Stimulated activated CD8-positive, alpha-beta memory T cell treated with anti-CD3 and anti-CD28 coated beads, Interleukin-7, amount 100 ng/mL, for 1 hour (primary cell): ENCODE measurements at places on chromosomes 1 and 21.

DNA sequence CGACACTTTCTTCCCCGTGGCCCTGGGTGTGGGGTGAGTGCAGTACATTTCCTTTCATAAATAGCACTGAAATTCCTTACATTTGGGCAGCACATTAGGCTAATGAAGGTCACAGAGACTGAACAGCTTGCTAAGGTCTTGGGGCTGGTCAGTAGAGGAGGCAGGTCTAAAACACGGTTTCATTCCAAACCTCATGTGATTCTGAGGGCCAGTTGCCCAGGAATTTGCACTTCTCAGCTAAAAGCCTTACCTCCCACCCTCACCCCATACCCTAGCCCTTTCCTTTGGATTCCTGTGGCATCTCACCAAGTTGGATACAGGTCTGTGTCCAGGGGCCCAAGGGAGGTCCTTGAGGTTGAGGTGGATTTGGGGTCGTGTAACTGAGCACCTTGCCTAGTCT is 147.8 kb upstream of the CD34 start:
- no peak for DNase-seq

- DNase-seq, result no peak
Measured at GRCh38 chr1:209416039-209416438, 167.5 kb upstream of the CAMK1G start.

DNA sequence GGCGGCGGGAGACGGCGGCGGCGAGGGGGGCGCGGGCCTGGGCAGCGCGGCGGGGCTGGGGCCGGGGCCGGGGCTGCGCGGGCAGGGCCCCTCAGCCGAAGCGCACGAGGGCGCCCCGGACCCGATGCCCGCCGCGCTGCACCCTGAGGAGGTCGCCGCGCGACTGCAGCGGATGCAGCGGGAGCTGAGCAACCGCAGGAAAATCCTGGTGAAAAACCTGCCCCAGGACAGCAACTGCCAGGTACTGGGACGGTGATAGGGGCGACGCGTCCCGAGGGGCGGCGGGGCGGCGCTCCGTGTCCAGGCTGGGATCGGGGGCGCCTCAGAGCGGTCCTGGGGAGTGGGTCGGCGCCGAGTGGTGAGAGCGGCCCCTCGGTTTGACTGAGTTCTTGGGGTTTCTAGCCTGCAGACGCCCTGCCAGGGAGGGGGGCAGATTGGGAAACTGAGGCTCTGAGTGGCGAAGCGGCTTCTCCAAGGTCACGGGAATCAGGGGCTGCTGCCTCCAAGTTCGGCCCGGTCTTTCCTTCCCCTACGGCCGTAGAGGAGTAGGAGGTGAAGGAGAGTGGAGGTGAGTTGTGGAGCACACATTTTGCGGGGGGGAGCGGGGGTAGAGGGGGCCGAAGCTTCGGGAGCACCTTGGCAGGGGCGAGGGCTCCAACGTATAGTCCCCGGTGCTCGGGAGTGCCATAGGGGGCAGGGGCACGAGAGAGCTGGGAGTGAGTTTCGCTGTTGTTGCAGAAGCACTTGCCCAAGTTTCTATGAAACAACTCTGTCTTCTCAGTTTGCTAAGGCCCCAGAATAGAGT is 508 bp downstream of the RAVER2 start:
- DNase-seq, result no peak

DNA sequence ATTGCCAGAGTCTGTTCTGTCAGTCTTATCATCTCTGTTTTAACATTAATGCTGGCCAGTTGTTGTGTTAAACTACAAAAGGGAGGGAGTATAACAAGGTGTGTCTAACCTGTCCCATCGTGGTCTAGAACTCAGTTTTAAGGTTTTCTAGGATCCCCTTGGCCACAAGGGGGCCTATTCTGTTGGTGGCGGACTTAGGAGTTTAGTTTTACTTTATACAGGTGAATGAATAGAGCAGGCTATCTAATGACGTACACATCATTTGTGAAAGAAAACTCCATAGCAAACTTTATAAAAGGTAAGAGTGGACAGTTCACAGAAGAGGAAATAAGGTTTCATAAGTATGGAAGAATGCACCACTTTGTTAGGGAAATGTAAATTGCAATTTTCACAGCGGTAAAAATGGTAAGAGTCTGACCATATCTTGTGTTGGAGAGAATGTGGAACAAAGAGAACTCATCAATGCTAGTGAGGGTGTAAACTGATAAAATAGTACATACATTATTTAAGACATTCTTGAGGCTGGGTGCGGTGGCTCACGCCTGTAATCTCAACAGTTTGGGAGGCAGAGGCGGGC is 2.5 kb upstream of the ATF6 start:
- DNase-seq, result no peak

DNA sequence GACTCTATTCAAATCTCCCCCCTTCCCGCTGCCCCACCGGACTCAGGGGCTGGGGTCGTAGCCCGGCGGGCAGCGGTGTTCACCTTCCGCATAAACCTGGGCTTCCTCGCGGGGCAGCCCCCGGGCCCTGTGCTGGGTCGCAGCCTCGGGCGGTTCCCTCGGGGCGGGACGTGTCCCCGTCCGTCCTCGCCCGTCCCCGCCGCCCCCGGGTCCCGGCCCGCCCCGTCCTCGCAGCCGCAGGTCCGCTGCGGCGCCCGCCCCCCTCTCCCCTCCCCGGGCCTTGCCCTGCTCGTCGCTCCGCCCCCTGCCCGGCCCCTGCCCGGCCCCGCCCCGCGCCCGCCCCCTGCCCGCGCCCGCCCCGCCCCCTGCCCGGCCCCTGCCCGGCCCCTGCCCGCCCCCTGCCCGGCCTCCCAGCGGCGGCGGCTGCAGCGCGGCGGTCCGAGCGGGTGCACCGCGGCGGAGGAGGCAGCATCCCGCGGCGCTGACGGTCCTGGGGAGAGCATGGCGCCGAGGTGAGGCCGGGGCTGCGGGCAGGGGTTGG is at the start of gene COL18A1:
Gene COL18A1 (plus strand): TSS at position 436 of the 541 bp plus-strand sequence. CDS start 66 bp downstream, at position 502.
- DNase-seq, result no peak

- no peak for DNase-seq
Measured at GRCh38 chr1:234730770-234731568, 121.0 kb upstream of the IRF2BP2 start.

GRCh38 chr1:32863881-32864245 is 6.8 kb downstream of the FNDC5 start:
- no peak for DNase-seq

DNA sequence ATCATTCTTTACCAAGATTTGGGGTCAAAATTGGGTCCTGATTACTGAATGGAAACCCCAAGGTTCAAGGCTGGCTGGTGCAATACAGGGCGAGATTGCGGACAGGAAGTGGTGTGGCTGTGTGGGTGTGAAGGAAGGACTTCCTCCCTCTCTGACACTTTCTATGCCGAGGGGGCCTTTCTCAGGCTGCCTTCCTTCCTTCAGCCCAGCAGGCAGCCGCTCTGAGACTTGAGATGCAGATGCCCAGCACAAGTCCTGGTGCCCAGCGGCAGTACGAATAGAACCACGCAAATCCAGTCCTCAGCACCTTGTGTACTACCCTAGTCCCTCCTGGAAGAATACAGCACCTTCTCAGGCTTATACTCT is 16.3 kb downstream of the BATF3 start:
- no peak for DNase-seq

DNA sequence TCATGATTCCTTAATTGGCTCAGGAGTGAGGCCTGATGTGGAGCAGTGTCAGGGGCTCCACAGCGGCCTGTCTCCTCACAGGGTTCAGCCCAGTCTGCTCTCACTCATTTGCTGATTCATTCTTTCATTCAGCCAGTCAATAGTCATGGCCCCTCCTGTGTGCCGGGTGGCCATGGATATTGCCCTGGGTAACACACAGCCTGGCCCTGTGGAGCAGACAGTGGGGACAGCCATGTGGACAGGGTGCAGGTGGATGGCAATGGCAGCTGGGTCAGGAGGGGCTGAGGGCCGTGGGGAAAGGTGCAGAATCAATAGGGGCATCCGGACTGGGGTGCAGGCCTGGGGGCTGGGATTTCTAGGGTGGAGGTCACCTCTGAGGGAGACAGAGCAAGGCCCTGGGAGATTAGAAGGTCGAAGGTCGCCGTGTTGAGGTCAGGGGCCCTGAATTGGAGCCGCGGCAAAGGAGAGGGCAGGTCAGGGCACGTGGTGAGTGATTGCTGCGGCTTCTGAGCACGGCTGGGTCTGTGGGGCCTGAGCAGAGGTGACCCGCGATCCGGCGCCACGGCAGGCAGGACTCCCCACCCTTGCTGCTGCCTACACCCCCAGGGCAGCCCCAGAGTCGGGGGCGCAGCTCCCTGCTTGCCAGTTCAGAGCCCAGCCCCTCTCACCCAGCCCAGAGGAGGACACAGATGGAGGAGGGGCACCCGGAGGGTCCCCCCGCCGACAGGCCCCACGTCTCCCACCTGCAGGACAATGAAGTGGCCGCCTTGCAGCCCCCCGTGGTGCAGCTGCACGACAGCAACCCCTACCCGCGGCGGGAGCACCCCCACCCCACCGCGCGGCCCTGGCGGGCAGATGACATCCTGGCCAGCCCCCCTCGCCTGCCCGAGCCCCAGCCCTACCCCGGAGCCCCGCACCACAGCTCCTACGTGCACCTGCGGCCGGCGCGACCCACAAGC is 33.4 kb downstream of the SLC19A1 start:
- DNase-seq, result no peak

DNA sequence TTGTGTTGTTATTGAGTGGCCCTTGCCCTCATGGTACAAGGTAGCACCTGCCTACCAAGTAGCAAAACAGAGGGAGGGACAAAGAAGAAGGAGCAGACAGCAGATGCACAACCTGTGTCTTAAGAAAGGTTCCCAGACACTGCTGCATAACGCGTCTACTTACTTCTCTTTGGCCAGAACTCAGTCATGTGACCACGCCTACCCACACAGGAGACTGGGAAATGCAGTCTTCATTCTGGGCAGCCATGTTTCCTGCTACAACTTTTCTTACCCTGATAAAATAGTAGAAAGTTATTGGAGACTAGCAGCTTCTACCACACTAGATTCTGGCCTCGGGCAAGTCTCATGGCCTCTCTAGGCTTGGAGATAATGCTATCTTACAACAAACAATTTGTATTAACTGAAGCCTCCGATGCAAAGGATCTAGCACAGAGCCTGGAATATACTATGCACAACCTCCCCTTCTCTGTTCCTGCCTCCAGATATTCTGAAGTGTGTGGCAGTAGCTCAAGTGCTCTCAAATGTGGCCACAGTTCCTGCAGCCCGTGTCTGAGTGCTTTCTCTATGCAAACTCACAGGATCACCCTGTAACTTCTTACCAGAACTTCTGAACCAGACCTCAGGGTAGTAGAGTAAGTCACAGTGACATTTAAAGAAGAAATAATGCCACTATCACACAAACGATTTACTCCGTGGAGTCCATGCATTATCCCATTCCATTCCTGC is 34.1 kb upstream of the BTG2 start:
- no peak for DNase-seq

- DNase-seq, result no peak
Measured at GRCh38 chr21:46005481-46005881, 23.9 kb downstream of the COL6A1 start.

- no peak for DNase-seq
Measured at GRCh38 chr1:89837036-89837481, 16.2 kb downstream of the LRRC8D start.

DNA sequence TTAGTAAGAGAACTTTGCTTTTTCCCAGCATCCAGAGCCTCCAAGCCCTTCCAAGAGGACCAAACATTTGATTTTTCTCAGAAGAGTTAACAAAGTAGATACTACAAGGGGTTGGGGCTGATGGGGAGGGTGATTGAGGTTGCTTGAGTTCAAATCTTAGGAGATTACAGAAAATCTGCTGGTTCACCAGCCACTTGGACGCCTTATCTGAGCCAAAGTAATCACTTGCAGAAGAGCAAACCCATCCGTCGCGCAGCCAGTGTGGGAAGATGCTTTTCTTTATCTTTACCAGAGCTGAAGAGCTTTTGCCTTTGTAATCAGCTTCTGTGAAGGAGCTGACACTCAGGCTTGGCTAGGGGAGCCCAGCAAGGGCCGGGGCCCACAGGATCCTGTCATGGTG is 91.9 kb upstream of the CTTNBP2NL start:
- DNase-seq, result no peak

DNA sequence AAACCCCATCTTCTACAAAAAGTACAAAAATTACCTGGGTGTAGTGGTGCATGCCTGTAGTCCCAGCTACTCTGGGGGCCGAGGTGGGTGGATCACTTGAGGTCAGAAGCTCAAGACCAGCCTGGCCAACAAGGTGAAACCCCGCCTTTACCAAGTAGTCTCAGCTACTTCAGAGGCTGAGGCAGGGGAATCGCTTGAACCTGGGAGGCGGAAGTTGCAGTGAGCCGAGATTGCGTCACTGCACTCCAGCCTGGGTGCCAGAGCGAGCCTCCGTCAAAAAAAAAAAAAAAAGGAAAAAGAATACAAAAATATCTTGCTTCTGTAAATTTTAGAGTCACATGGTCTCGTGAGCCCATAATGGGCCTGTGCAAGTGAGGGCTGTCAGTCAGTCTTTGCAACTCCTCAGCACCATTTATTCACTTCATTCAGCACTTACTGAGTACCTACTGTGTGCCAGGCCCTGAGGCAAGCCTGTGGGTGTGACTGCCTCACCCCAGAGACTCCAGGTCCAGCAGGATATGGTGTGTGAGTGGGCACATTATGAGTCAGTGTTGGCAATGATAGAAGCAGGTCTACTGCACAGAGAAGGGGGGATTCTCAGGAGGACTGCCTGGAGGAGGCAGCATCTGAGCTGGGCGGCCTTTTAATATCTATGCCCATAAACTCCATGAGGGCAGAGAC is 46.8 kb upstream of the TARDBP start:
- DNase-seq, result peak; percentile 8

GRCh38 chr1:191695865-191696264 is 462.4 kb upstream of the RGS18 start:
- DNase-seq, result no peak

DNA sequence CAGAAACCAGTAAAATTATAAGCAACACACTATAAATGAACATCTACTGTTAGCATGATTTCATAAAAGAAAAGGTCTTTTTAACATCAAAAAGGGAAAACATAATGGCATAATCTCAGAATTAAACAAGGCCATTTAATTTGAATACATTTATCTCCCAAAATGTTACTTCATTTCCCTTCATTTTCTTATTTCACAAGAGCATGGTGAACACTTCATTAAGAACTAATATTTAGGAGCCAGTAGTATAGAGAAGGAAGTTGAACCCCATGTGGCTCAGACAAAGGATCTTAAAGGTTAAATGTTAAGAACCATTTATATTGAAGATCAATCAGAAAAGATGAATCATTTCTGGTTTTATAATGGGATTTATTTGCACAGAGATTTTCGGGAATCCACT is 981.7 kb downstream of the TTLL7 start:
- DNase-seq, result no peak

- DNase-seq, result no peak
Measured at GRCh38 chr1:180157108-180157507, 2.4 kb downstream of the QSOX1 start.

DNA sequence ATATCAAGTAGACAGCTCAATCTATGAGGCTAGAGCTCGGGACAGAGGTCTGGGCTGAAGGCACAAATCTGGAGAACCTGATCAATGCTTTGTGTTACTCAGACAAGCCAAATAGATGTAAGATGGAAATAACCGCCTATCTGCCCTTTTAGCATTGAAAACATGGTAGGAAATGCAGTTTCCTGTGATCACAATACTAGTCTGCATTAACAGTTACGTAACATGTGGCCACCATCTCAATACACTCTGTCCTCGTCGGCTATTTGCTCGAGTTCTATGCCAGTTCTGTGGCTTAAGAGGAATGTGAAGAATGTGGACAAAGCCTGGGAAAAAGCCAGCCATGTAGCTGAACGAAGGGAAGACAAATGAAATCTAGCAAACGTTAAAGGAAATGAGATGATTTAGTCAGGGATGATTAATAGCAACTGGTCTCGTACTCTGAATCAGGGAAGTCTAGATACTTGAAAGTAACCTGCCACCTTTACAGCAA is 73.3 kb downstream of the HSF2BP start:
- DNase-seq, result no peak
